Lower lobe of right lung (tissue), 2 donors: ENCODE measurements at places on chromosomes 7 and 10. TPM values are rescaled to one million over a fixed set of nuclear protein-coding genes. Genes with fewer than 3 reads are reported as not detected.

TFPI2 gene
- total RNA-seq: 1.9 TPM

FAM25G gene
- total RNA-seq: not detected

CHRM2 gene
- total RNA-seq: 2.8 TPM

MMD2 gene
- not detected for total RNA-seq

OR2F2 gene
- total RNA-seq: not detected

GPER1 gene
- total RNA-seq: 26.0 TPM

KIAA1549 gene
- total RNA-seq: 5.3 TPM

GRCh38 chr7:43042302-43042701, 70.1 kb upstream of the HECW1 start:
- no peak overlapping the region for H3K27ac ChIP-seq
- H3K4me3 ChIP-seq: no peak overlapping the region
- no peaks in the 10 kb centered on the region for H3K27me3 ChIP-seq
- no peaks in the 10 kb centered on the region for H3K4me1 ChIP-seq
- no peak for DNase-seq

- no peaks in the 10 kb centered on the region for H3K36me3 ChIP-seq
- no peaks in the 10 kb centered on the region for H3K27me3 ChIP-seq
- peak overlapping the region; percentile 83 for H3K4me3 ChIP-seq
- H3K27ac ChIP-seq: no peak overlapping the region
Observed at GRCh38 chr7:90597563-90598253, 1.6 kb downstream of the CDK14 start.

DNA sequence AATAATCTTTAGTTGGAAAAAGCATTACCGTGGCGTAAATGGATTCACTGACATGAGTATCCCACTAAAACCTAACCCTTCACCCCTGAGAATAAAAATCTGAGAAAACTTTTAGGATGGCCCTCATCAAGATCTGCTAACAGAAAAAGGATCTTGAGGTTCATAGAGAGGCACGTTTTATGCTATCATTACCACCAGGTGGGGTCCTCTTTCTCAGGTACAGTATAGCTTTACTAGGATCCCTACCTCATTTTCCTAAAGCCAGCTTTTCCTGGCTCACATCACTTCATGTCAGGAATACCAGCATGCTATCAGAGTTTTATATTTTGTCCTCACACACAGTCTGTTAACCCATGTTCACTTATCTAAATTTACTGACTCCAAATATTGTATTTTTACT, 173.7 kb downstream of the POM121L12 start:
- no peak for DNase-seq
- H3K36me3 ChIP-seq: no peaks in the 10 kb centered on the region
- no peaks in the 10 kb centered on the region for H3K27me3 ChIP-seq
- no peaks in the 10 kb centered on the region for H3K4me1 ChIP-seq
- H3K4me3 ChIP-seq: no peak overlapping the region

DNA sequence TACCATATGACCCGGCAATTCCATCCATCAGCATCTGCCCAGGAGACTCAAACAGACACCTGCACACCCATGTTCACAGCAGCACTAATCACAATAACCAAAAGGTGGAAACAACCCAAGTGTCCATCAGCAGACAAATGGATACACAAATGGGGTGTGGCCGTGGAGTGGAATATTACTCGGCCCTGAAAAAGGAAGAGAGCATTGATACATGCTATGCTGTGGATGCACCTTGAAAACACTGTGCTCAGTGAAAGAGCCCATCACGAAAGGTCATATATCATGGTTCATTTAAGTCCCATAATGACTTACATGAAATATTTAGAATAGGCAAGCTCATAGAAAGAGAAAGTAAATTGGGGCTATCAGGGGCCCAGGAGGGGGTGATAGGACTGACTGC, 57.5 kb upstream of the DNAAF5 start:
- H3K4me3 ChIP-seq: no peak overlapping the region
- H3K27me3 ChIP-seq: no peaks in the 10 kb centered on the region
- peaks cover 19% of the 10 kb centered on the region for H3K4me1 ChIP-seq
- no peaks in the 10 kb centered on the region for H3K36me3 ChIP-seq

GRCh38 chr7:130906575-130906974, 172.6 kb upstream of the KLF14 start:
- H3K4me3 ChIP-seq: no peak overlapping the region
- H3K27ac ChIP-seq: no peak overlapping the region
- no peaks in the 10 kb centered on the region for H3K27me3 ChIP-seq
- H3K36me3 ChIP-seq: peaks cover 32% of the 10 kb centered on the region
- no peak for DNase-seq
- peaks cover 59% of the 10 kb centered on the region for H3K4me1 ChIP-seq

- no peaks in the 10 kb centered on the region for H3K4me1 ChIP-seq
- H3K4me3 ChIP-seq: no peak overlapping the region
- H3K27me3 ChIP-seq: no peaks in the 10 kb centered on the region
- no peak for DNase-seq
- H3K27ac ChIP-seq: no peak overlapping the region
Observed at GRCh38 chr7:37970211-37970610, 49.8 kb downstream of the EPDR1 start.

- no peaks in the 10 kb centered on the region for H3K27me3 ChIP-seq
- no peak overlapping the region for H3K27ac ChIP-seq
- no peaks in the 10 kb centered on the region for H3K36me3 ChIP-seq
- DNase-seq: no peak
Observed at GRCh38 chr7:64632029-64632428, 33.9 kb upstream of the ZNF107 start.

DNA sequence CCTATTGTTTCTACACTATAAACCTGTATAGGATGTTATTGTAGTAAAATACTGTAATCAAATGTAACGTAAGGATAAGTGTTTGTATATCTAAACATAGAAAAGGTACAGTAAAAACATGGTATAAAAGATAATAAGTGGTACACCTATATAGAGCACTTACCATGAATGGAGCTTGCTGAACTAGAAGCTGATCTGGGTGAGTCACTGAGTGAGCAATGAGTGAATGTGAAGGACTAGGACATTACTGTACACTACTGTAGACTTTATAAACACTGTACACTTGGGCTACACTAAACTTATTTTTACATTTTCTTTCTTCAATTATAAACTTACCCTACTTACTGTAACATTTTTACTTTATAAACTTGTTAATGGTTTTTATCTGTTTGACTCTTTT, 732.9 kb upstream of the LRRN3 start:
- DNase-seq: no peak
- H3K4me1 ChIP-seq: no peaks in the 10 kb centered on the region
- H3K27me3 ChIP-seq: no peaks in the 10 kb centered on the region
- no peak overlapping the region for H3K27ac ChIP-seq
- no peak overlapping the region for H3K4me3 ChIP-seq

GRCh38 chr7:113799896-113800295, 118.9 kb downstream of the PPP1R3A start:
- no peak for DNase-seq
- H3K27me3 ChIP-seq: no peaks in the 10 kb centered on the region
- H3K4me3 ChIP-seq: no peak overlapping the region
- H3K36me3 ChIP-seq: no peaks in the 10 kb centered on the region
- no peak overlapping the region for H3K27ac ChIP-seq
